ENCODE measurements at places on chromosomes 3 and 15.

DNA sequence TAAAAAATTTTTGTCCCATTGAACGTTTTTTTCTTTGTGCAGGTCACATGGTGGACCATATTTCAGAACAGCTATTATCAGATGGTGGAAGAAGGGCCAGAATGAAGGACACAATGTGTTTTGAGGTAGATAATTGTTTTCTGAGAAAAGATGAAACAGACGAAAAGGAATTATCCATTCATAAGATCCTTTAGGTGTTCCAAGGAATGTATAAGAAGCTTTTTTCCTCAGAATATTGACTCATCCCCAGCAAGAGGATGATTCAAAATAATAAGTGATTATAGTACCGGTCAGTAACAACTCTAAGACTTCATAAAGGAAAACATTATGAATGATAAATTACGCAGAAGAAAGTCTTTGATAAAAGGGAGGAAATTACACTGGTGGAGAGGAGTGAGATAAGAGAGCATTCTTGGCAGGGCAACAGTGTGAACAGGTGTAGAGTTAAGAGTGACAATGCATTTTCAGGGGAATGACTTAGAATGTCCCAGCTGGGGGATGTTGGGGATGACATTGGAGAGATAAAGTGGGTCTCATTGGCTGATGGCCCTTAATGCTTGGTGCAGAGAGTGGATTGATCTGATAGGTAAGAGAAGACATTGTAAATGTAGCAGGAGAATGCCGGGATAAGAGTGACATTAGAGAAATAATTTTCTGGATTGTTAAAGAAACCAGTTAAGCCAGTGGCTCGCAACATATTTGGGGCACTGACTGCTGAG lies 27.0 kb upstream of the AQP9 start:
- DNase-seq, result no peak

DNA sequence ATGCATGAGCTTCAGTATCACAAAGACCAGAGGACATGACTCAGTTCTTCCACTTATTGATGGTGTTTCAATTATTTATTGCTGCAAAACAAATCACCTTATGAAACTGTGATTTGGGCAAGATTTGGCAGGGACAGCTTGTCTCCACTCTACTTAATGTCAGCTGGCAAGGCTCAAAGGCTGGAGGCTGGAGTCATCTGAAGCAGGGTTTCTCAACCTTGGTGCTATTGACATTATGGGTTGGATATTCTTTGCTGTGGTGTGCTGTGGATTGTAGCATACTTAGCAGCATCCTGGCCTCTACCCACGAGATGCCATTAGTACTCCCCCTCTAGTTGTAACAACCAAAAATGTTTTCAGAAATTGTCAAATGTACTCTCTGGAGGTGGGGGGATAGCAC lies 138.8 kb upstream of the PEX5L start:
- no peak for DNase-seq

GRCh38 chr15:98282656-98283332 lies 322.3 kb downstream of the ARRDC4 start:
- DNase-seq, result no peak

- no peak for DNase-seq
These were observed 318.5 kb upstream of the SLCO3A1 start for GRCh38 chr15:91534976-91535375.

DNA sequence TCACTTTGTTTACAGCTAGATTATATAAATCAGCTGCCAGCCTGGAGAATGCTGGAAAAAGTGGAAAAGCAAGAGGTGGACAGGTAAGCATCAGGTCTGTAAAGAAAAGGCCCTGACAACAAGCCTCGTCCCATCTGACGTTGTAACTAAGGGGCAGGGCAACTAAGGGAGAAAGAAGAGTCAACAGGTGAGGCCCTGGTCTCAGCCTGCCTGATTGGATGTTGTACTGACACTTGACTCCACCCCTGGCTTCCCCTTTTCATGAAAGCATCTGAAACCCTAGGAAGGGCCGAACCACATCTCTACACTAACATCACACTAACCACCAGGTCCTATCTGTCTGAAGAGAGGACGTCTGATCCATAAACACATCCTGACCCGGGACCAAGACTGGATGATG lies 357.6 kb upstream of the CFAP20DC start:
- DNase-seq, result no peak

DNA sequence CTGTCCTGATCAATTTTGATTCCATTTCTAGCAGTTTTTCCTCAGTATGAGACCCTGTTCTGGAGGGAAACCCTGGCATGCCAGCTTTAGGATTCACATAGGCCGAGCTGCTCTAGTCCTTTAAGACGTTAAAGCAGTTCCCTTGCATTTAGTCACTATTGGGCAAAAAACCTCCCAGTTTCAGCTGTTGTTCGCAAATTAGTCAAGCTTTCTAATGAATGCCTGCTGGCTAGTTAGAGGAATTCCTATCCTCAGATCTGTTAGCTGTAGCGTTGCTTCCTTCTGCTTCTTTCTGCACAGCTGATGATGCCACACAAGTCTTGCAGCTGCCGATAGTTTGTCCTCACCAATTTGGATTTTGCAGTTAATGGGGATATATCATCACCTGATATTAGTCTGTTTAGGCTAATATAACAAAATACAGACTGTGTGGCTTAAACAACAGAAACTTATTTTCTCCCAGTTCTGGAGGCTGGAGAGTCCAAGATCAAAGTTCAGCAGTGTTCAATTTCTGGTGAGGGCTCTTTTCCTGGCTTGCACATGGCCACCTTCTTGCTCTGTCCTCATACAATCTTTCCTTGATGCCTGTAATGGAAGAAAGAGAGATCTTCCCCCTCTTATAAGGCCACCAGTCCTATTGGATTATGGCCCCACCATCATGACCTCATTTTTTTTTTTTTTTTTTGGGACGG lies 7.5 kb upstream of the UBL7 start:
- DNase-seq, result no peak

- no peak for DNase-seq
These were observed 36.3 kb downstream of the GABPB1 start for GRCh38 chr15:50318697-50319096.

- no peak for DNase-seq
These were observed 43.4 kb upstream of the CLRN1 start for GRCh38 chr3:151015767-151016477.

DNA sequence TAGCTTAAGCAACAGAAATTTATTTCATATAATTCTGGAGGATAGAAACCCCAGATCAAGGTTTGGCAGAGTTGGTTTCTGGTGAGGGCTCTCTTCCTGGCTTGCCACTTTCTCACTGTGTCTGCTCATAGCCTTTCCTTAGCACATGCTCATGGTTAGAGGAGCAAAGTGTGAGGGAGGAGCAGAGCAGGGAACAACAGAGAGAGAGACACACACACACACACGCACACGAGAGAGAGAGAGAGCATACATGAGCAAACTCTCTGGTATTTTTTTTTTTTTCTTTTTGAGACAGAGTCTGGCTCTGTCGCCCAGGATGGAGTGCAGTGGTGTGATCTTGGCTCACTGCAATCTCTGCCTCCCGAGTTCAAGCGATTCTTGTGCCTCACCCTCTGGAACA lies 36.8 kb upstream of the ZDHHC23 start:
- DNase-seq, result no peak

- no peak for DNase-seq
These were observed 51.9 kb downstream of the RHCG start for GRCh38 chr15:89444241-89445225.

GRCh38 chr3:102258666-102259227 lies 176.1 kb upstream of the ZPLD1 start:
- no peak for DNase-seq

DNA sequence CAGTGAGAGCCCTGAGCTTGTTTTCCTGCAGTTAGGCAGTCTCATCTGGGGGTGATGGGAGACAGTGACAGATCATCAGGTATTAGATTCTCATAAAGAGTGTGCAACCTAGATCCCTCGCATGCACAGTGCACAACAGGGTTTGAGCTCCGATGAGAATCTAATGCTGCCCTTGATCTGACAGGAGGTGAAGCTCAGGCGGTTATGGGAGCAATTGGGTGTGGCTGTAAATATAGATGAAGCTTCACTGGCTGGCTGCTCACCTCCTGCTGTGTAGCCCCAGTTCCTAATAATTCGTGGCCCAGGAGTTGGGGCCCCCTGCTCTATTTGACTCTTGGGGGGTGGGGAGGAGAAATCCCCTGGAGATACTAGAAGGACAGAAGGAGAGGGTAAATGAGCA lies 309.4 kb upstream of the STT3B start:
- no peak for DNase-seq

GRCh38 chr3:171028779-171029232 lies 2.3 kb upstream of the SLC2A2 start:
- DNase-seq, result no peak

GRCh38 chr15:32844118-32844711 lies 126.4 kb downstream of the GREM1 start:
- DNase-seq, result peak; percentile 17

GRCh38 chr3:13020159-13020750 lies 53.0 kb downstream of the IQSEC1 start:
- no peak for DNase-seq

- DNase-seq, result peak; percentile 81
These were observed 268.7 kb downstream of the XXYLT1 start for GRCh38 chr3:195001961-195002861.

DNA sequence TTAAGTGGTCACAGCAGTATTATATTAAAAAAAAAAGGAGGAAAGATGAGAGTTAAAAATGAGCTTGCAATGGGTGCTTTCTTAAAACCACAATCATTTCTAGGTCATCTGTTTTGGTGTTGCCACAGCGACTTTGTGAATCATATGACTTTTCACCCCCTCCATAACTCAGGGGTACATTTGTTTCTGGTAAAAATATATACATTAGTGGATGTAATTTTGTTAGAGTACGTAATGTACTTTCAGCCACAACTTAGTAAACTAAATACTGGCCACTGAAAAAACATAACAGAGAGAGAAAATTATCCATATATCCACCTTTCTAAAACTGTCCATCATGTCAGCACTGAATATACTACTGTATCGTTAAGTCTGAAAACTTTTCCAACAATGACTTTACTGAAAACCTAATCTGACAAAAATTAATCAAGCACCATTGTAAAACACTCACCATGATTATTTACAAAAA lies 3.4 kb downstream of the ANKRD28 start:
- peak; percentile 57 for DNase-seq
